ENCODE measurements at places on chromosomes 16 and 17.

- DNase-seq = peak; percentile 46
These were observed 2.3 kb downstream of the CLUH start for GRCh38 chr17:2709183-2709661.

GRCh38 chr16:2611499-2611862, 70.8 kb upstream of the KCTD5 start:
- DNase-seq = no peak

DNA sequence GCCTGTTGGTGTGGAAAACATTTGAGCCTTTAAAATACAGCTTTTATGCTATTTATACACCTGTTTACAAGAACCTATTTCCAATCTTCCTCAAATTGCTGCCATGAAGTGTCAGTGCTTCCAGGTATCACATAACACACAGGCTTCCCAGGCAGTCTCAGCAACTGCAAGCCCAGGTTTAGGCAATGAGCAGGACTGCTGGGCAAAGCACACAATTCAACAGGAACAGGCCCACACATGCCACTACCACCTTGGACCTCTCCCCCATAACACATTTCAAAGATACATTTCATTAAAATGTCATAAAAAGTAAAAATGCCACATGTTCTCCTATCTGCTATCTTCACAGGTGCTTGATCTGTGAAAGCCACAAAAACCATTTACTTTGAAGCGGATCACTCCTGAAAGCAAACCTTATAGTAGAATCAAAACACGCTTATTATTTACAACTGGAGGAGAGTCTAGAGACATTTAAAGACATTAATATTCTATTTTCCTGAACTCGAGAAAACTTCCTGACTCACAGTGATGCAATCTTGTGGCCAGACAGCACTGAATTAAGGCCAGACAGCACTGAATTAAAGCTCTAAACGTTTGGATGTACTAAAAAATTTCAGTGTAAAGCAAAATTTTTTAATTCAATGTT, 31.5 kb downstream of the ANKFY1 start:
- no peak for DNase-seq

DNA sequence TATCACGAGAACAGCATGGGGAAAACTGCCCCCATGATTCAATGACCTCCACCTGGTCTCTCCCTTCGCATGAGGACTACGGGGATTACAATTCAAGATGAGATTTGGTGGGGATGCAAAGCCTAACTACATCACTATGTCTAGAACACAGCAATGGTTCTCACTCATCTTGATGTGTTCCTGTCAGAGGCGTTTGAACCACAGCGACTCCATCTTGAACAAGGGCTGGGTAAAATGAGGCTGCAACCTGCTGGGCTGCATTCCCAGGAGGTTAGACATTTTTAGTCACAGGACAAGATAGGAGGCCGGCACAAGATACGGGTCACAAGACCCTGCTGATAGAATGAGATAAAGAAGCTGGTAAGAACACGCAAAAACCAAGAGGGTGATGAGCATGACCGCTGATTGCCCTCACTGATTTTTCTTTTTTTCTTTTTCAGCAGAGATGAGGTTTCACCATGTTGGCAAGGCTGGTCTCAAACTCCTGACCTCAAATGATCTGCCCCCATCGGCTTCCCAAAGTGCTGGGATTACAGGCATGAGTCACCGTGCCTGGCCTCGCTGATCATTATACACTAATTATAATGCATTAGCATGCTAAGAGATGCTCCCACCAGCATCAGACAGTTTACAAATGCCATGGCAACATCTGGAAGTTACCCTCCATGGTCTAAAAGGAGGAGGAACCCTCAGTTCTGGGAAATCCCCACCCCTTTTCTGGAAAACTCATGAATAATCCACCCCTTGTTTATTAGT, 3.0 kb upstream of the PPY start:
- no peak for DNase-seq

DNA sequence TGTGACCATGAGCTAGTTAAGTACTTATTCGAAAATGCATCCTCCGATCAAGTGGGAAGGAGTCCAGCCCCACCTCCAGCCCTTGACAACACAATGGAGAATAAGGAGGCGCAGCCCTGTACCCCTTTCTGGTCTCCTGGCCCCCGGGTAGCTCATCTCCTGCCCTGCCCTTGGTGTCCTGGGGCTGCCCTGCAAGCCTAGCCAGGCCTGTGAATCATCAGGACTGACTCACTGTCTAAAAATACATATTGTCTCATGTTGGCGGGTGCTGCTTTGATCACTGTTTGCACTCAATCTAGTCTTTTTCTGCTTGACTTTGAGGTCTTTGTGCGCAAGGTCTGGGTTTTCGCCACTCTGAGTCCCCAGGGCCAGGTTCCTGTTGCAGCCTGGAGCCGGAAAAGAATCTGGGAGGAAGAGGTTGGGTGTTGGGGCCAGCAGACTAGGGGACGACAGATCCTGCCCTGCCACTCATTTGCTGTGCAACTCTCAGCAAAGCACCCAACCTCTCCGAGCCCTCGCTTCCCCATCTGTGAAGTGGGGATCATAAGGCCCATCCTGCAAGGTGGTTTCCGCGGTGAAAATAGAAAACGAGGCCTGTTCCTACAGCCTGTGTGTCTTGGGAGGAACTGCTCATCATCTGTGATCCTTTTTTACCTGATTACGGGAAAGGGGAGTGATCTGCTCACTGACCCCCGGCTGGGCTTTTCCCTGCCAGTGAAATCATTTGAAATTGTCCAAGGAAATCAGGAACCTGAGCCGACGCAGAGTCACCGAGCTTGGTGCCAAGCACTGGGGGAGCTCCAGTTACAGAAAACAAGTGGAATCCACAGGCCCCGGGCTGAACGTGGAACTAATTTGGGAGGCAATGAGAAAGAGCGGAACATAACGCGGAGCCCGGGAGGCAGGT, 230.4 kb downstream of the PARN start:
- DNase-seq = no peak

All from urinary bladder (tissue), 4 donors.